ENCODE measurements at places on chromosomes 7 and 10.

GRCh38 chr10:83078160-83078559, 1061.1 kb upstream of the GHITM start:
- no peak for DNase-seq

- no peak for DNase-seq
Observed at GRCh38 chr10:132297526-132297925, 10.2 kb downstream of the STK32C start.

DNA sequence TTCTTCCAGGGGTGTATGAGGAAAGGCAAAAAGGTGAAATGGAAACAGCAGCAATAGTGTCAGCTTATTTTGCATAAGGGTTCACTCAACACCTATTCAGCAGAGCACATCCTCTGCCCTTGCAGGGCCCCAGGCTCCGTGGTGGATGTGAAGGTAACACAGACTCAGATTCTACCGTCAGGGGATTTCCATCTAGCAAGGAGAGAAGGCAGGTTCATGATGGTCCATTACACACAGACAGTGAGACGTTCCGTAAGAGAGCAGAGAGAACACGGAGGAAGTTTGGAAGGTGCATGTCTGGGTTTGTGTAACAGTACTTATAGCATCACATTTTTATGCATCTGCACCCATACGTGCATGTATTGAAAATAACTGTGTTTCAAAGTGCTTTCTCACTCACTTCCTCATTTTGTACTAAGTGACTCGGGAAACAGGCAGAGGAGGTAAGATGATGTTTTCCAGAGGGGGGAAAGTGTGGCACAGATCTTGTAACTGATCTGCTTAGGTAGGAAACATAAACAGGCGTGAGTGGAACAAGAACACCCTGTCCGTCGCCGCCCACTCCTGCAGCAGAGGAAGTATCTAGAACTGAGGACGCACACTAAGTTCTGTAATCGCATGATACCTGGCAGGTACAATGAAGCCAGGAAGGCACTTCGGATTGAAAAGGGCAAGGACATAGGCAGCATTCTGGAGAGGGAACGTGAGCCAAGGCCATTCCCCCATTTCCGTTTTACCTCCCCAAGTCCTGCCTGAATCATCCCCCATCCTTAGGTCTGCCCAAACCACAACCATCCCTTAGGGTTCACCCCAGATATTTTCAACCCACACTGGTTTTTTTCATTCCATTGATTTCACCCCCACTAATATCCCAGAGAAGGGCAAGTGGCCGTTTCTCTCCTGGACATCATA, 1.0 kb upstream of the ENO4 start:
- peak; percentile 19 for DNase-seq

DNA sequence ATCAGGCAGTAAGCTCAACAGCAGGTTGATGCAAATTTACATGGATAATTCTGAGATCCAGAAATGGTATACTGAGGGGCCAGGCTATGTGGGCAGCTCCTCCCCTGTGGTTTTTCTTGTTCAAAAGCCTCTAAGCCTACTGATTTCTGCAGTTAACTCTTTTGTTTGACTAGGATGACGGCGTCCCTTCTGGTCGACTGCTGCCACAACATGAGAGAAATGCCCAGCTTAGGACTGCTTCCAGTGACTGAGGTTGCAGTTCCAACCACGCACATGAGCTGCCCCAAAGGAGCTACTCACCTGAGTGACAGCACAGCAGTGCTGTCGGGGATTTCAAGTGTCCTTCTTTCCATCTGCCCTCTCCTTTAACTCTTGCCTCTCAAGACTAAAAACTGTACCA, 973.0 kb upstream of the GHITM start:
- no peak for DNase-seq

DNA sequence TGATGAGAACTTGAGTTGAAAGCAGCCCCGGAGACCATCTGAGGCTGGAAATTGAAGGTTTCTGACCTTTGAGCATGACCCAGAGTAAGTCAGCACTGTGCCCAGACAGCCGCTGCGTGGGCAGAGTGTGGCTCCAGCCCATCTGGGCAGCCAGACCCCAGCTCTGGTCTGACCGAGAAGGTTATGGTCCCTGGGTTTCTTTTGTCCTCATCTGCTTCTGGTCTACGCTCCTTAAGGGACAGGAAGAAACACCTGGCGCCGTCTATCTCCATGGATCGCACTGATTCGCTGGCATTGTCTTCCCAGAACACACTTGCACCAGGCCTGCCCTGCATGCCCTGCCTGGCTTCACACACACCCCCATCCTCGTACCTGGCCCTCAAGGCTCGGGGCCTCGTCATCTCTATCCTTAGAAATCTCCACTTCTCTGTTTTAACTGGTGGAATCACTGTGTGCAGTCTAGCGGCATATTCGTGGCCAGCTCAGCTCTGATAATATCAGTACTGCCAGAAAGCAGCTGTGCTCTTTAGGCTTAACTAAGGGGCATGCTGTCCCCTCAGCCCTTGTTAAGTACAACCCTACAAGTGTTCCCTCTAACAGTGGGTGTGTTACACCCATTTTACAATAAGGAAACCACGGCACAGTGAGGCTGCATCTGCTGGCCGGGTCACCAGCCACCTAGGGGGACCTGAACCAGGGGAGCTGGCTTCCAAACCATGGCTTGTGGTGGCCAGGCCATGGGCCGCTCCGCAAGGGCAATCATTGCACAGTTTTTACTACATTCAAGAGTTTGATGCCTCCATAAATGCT, 127.7 kb downstream of the ADCY1 start:
- no peak for DNase-seq

Data from T follicular helper cell (primary cell).